ENCODE measurements at places on chromosomes 5 and 9. TPM values are rescaled to one million over a fixed set of nuclear protein-coding genes. Genes with fewer than 3 reads are reported as not detected.

DNA sequence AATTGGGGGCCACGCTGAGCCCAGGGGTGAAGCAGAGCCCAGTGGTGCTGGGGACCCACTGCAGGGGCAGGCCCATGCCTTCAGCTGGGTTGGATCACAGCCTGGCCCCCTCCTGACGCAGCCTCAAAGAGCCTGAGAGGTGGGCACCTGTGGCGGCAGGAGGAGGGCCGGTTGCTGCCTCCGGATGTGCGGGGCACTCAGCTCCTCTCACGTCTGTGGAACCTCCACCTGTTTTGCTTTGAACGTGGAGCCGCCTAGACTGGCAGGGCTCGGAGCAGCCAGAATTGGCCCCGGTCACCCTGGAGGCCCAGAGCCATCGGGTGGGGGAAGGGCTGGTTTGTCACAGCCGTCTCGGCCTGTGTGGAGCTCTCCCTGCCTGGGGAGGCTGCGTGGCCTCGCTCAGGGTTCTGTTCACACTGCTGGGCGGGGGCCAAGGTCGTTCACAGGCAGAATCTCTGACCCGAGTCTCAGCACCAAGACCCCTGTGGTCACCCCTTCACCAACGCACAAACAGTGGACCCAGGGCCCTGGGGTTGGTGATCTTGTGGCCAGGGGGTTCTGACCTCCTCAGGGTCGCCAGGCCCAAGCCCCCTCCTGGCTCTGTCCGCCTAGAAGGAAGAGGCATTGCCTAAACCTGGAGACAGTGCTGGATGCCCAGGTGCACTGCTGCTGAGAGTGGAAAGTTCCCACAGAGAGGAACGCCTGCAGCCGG, 9.2 kb upstream of the SLC9A3 start:
- DNase-seq, result no peak

The SLC36A3 gene
- not detected for total RNA-seq

DNA sequence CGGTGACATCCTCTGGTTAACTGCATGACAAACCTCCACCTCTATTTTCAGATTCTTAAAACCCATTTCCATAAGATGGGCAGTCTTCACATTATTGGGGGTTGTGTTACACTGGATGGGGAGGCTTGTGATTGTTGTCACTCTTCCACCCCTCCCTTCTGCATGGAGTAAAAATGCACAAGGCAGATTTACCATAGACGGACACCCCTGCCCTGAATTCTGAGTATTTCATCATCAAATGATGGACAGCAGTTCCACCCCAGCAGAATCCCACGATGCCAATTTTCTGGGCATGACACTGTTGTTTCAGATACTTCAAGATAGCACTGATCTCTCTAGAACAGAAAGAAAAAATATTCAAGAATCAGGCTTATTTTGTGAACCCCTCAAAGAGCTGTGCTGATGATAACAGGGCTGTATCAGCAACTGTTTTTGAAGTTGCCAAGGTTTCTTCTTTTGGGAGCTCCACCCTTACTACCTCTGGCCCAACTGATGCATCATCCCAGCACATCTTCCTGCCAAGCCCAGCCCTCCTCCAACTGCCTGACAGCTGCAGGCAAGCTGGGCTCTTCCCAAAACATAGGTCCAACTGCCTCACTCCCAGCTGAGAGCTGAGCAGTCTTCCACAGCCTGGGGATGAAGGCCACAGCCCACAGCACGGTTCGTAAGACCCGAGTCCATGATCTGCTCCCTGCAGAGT, 21.4 kb downstream of the CMBL start:
- DNase-seq, result no peak

The TMEM232 gene
- 1.3 TPM for total RNA-seq

The C5orf52 gene
- total RNA-seq, result not detected

GRCh38 chr5:36442796-36443195, 141.1 kb upstream of the RANBP3L start:
- peak; percentile 46 for DNase-seq

The SLC6A18 gene
- not detected for total RNA-seq

GRCh38 chr5:91219091-91219802, 163.9 kb downstream of the ARRDC3 start:
- DNase-seq, result peak; percentile 97

The FGF1 gene
- total RNA-seq, result 16.0 TPM

The OMD gene
- total RNA-seq, result not detected

DNA sequence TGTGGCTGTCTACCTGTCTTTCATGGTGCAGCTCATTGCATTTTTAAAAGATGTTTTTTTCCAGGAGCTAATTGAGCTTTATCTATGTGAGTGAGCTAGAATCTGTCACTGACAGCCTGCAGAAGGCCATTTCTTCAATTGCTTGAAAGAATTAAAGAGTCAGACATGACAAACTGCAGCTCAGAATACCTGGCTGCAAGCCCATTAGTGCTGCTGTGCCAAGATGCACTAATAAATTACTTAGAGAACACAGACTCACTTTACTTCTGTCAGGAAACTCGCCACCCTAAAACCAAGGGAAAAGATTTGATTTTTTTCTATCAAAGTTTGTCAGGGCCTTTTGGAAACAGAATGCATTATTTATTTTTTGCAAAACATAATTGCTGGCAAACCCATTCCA, 368.3 kb downstream of the CAAP1 start:
- DNase-seq, result no peak

- peak; percentile 4 for DNase-seq
Measured at GRCh38 chr9:101455656-101456240, 20.2 kb upstream of the ALDOB start.

- peak; percentile 11 for DNase-seq
Measured at GRCh38 chr9:91458906-91459305, 35.3 kb upstream of the NFIL3 start.

DNA sequence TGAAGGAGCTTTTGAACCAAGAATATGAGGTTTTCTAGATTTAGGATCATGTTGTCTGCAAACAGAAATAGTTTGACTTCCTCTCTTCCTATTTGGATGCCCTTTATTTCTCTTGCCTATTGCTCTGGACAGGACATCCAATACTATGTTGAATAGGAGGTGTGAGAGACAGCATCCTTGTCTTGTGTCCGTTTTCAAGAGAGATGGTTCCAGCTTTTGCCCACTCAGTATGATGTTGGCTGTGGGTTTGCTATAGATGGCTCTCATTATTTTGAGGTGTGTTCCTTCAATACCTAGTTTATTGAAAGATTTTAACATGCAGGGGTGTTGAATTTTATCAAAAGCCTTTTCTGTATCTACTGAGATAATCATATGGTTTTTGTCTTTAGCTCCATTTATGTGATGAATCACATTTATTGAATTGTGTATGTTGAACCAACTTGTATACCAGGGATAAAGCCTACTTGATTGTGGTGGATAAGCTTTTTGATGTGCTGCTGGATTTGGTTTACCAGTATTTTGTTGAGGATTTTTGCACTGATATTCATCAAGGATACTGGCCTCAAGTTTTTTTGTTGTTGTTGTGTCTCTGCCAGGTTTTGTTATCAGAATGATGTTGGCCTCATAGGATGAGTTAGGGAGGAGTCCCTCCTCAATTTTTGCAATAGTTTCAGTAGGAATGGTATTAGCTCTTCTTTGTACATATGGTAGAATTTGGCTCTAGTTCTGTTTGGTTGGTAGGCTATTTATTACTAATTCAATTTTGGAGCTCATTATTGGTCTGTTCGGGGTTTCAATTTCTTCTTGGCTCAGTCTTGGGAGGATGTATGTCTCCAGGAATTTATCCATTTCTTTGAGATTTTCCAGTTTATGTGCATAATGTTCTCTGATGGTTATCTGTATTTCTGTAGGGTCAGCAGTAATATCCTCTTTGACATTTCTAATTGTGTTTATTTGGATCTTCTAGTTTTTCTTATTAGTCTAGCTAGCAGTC, 41.2 kb upstream of the IFNE start:
- DNase-seq, result peak; percentile 24

GRCh38 chr5:36208786-36209185, 32.9 kb downstream of the NADK2 start:
- no peak for DNase-seq

The DMGDH gene
- total RNA-seq, result 4.5 TPM

DNA sequence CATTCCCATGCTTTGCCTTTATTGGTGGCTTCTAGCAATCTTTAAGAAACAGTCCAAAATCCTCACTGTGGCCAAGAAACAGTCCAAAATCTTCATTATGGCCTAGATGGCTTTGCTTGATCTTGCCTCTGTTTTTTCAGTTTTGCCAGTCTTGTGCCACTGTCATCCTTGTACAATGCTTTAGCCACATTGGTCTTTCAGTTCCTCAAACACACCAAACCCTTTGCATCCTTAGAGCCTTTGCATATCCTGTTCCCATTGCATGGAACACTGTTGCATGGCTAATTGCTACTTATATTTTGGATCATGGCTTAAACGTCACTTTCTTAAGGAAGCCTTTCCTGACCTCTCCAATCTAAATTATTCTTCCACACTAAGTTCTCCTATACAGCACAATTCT, 22.1 kb downstream of the MRRF start:
- DNase-seq, result no peak

GRCh38 chr5:82661462-82661861, 383.3 kb upstream of the RPS23 start:
- DNase-seq, result peak; percentile 12

- no peak for DNase-seq
Measured at GRCh38 chr5:139763930-139764791, 31.4 kb upstream of the PSD2 start.

The LHX2 gene
- not detected for total RNA-seq

- DNase-seq, result no peak
Measured at GRCh38 chr5:6805841-6806240, 92.6 kb downstream of the TENT4A start.

GRCh38 chr9:109328978-109329637, 8.2 kb upstream of the EPB41L4B start:
- peak; percentile 58 for DNase-seq

DNA sequence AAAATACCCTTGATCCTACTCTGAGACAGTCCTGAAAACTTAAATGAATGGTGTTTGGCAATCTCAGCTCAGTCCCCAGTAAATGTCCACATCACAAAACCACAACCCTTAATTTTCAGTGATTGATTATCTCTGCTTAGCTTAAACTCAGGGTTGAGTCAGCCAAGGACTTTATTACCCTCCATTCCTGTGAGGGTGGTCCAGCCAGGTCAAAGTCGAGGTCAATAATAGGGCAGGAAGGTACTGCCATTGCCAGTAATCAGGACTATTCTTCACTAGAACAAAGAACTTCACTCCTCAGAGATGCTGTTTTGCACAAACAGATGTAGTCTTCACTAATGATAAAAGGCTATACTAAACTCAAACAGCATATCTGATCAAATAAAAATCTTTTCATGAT, 499.4 kb downstream of the ISL1 start:
- DNase-seq, result no peak

The PIP5K1B gene
- under 0.01 TPM for total RNA-seq

- no peak for DNase-seq
Measured at GRCh38 chr9:126397056-126397455, 70.4 kb downstream of the MVB12B start.

The NPDC1 gene
- total RNA-seq, result 6.4 TPM

DNA sequence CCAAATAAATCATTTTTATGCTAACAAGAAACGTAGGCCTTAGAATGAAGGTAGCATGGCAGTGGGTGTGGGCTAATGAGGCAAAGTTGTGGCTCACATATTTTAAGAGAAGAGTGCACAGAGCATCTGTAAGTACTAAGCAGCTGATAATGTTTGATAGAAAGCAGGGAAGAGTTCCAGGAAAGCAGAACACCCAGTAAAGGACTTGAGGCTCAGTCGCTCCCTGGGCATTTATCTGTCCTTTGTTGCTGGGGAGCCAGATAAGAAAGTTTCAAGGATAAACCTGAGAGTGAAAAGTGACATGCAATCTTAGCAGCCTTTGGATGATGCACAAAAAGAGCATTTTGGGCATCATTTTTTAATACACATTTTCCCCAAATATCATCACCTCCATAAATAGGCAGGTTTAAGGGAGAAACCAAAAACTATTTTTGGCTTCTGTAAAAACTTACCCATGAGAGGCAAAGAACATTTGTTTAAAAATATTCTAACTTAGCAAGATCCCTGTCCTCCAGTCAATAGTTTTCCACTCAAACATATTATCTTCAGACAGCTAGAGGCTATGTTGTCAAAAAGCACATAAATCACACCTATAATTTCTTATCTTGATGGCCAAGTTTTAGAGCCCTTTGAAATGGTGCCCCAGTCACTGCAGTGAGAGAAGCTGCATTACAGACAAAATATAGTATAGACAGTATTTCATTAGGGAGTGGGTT, 3.4 kb downstream of the FREM1 start:
- DNase-seq, result no peak

The ACSL6 gene
- not detected for total RNA-seq

- no peak for DNase-seq
Measured at GRCh38 chr9:115134941-115135340, 17.0 kb upstream of the TNC start.

DNA sequence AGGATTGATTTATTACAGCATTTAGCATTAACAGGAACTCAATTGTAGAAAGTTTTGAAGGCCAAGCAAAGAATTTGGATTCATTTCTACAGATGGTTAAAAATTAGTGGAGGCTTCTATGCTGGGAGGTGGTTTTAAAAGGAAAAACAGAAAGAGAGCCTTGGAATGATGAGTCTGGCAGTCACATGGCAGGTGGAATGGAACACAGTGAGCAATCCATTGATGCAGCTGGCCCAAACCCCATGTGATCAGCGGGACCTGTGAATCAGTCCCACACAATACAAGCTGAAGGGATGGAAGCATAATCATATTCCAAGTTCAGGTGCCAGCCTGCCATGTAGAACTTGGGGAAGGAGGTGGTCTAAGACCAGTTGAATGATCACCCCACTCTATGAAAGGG, 147.9 kb downstream of the PIP5K1B start:
- no peak for DNase-seq

The S1PR3 gene
- total RNA-seq, result 102 TPM

DNA sequence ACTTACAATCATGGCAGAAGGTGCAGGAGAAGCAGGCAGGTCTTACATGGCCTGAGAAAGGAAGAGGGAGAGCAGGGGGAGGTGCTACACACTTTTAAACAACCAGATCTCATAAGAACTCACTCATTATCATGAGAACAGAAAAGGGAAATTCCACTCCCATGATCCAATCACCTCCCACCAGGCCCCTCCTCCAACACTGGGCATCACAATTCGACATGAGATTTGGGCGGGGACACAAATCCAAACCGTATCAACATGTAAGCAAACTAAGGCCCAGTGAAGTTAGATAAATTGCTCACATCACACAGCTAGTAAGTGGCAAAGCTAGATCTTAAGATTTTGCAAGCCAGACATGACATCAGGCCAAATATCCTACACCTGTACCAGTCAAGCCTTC, 48.3 kb upstream of the RIC1 start:
- no peak for DNase-seq

GRCh38 chr5:36242534-36243485, 1.1 kb upstream of the NADK2 start:
- no peak for DNase-seq

GRCh38 chr5:144032375-144032774, 138.1 kb downstream of the YIPF5 start:
- no peak for DNase-seq
